RWPE1 (cell line): ENCODE measurements at places on chromosomes 5 and 9.

DNA sequence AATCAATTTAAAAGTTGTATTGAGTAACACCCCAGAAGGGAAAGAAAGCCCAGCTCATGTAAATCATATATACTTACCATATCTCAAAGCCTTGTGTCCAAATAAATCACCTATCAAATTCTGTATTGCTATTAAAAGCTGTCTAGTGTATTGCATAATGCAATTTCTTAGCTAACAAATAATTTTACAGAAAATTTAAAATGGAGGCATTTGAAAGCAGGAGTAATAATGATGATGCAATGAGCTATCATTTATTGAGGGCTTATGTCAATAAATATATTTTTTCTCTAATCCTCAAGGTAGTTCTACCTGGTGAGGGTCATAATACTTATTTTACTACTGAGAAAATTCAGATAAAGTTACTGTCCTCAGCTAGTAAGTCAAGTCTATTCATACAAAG lies 42.8 kb upstream of the CDK5RAP2 start:
- DNase-seq: no peak

DNA sequence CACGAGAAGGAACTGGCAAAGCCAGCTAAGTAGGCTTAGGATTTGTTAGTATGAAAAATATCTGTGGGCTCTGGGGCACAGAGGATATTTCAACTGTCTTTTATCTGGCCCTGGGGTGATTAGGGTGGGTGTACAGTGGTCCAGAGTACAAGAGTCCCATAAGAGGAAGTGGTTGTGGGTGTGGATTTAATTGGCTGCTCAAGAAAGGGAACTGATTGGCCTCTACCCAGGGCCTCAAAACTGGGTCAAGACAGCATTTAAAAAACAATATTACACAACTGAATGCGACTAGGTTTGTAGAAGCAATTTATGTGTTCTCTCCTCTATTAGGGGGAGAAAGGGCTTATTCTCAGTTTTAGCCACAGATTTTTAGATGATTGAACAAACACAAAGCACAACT lies 1353.4 kb upstream of the WWC1 start:
- DNase-seq: no peak

GRCh38 chr9:135067096-135067710 lies 20.3 kb upstream of the OLFM1 start:
- DNase-seq: no peak

GRCh38 chr5:60822285-60822556 lies 21.8 kb downstream of the ELOVL7 start:
- DNase-seq: no peak

GRCh38 chr5:104375345-104375744 lies 812.8 kb upstream of the NUDT12 start:
- no peak for DNase-seq

GRCh38 chr5:109825450-109825849 lies 135.7 kb downstream of the MAN2A1 start:
- no peak for DNase-seq
